ENCODE measurements at places on chromosomes 4 and X.

GRCh38 chr4:109207061-109207460, 95.4 kb downstream of the COL25A1 start:
- DNase-seq: peak; percentile 8

DNA sequence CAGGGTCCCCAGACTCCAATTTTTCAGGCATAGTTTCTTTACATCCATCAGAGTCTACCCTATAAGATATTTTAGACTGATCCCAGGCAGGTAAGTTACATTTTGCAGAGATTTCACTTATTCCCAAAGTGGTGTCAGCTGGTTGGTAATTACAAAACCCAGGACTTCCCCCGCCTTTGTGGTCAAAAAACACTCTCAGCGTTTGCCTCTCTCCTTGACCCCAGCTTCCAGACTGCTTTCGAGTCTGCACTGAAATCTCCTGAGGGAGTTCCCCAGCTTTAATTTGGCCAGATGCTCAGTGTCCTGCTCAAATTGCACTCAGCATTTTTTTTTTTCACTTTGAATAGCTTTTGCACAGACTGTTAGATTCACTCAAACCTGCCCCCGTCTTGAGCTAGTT, 11.2 kb upstream of the AMOT start:
- DNase-seq: no peak

DNA sequence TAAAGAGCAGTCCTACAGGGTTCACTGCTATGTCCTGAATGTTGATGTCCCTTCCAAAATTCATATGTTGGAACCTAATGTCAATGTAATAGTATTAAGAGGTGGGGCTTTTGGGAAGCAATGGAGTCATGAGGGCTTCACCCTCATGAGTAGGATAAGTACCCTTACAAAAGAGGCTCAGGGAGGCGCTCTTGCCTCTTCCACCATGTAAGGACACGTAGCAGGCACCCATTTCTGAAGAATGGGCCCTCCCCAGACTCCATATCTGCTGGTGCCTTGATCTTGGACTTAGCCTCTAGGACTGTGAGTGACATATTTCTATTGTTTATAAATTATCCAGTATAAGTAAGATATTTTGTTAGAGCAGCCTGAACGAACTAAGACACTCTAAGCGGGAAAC, 15.8 kb downstream of the MED28 start:
- DNase-seq: no peak

DNA sequence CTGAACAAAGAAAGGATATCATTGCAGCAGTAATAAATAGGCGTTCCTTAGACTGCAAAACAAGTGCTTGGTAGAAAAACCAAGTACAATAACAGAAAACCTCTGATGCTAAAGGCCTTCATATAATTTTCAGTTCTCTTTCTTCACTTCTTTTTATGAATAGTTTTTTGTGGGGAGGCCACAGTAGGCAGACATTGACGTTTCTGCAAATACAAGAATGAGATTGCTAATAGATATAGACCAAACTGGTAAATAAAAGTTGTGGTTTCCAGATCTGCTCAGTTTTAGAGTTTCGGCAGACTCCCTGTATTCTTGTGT, 57.0 kb upstream of the RAP1GDS1 start:
- no peak for DNase-seq

DNA sequence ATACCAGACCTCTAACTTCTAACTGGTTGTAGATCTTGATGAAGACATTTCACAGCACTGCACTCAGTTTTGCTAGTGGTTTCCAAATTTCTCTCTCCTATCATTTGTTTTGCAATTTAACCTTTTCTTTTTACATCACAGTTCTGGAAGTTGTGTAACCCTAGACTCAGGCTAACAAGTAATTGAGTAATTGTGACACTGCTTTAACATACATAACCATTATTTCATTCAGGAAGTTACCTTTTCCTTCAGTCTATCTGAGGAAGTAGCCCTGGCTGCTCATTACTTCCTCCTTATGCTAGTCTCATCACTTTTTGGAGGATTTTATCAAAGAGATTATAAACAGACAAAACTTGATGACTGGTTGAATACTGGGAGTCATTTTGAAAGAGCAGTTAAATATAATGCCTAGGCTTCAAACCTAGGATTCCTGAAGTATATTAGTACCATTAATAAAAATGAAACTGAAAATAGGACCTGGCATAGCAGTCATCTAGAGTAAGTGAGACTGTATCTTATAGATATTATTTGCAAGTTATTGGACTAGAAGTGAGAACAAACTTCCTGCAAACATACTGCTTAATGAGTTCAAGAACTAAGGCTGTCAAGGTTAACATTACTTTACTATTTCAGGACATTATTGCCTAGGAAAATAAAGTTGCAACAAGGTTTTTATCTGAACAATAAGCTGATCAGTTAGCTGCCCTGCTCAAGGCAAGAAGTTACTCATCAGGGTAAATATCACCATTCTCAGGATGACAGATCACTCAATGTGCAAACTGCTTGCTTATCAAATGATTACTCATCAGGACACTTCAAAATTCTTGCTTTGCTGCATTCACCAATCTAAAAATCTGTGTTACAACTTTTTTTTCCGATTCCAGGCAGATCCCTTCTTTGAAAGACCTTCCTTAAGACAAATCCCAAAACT, 25.6 kb upstream of the TEX13C start:
- no peak for DNase-seq

DNA sequence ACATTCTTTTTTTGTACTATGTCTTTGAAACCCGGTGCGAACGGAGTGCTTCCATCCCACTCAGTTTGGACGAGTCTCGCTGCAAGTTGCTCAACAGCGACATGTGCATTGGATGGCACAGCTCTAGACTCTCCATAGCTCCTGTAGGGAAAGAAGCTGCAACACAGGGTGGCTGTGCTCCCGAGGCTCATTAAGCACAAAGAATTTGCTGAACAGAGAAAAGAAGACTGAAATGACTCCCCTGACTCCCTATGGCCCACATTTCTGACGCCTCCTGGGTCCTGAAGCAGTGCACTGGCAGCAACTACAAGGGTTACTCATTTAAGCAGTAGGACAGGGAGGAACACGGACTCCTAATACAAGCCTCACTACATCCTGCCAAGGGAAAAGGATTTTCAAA, 127.4 kb downstream of the SH3RF1 start:
- no peak for DNase-seq

GRCh38 chr4:1090036-1090435, 23.3 kb downstream of the RNF212 start:
- no peak for DNase-seq

GRCh38 chrX:120299928-120300327, 11.3 kb downstream of the TMEM255A start:
- no peak for DNase-seq

GRCh38 chr4:114087596-114088230, 108.3 kb upstream of the ARSJ start:
- peak; percentile 40 for DNase-seq

GRCh38 chr4:51830156-51830720, 12.7 kb upstream of the DCUN1D4 start:
- DNase-seq: no peak

- no peak for DNase-seq
Observed at GRCh38 chr4:137278431-137278830, 253.9 kb downstream of the PCDH18 start.

GRCh38 chr4:34362654-34363053, 1881.7 kb downstream of the ARAP2 start:
- DNase-seq: no peak

- no peak for DNase-seq
Observed at GRCh38 chr4:153038623-153039311, 102.6 kb downstream of the FHDC1 start.

GRCh38 chr4:2935762-2936743, 27.2 kb downstream of the NOP14 start:
- DNase-seq: peak; percentile 53

- DNase-seq: no peak
Observed at GRCh38 chrX:105753411-105753810, 68.9 kb upstream of the NRK start.

- DNase-seq: peak; percentile 11
Observed at GRCh38 chr4:27684610-27685011, 824.0 kb downstream of the STIM2 start.

- no peak for DNase-seq
Observed at GRCh38 chr4:52864793-52865192, 2.7 kb downstream of the RASL11B start.

GRCh38 chr4:62193761-62194160, 993.6 kb downstream of the ADGRL3 start:
- no peak for DNase-seq

- no peak for DNase-seq
Observed at GRCh38 chrX:68841251-68842049, 12.6 kb downstream of the EFNB1 start.

- DNase-seq: peak; percentile 20
Observed at GRCh38 chr4:176185051-176185450, 10.3 kb downstream of the SPATA4 start.

DNA sequence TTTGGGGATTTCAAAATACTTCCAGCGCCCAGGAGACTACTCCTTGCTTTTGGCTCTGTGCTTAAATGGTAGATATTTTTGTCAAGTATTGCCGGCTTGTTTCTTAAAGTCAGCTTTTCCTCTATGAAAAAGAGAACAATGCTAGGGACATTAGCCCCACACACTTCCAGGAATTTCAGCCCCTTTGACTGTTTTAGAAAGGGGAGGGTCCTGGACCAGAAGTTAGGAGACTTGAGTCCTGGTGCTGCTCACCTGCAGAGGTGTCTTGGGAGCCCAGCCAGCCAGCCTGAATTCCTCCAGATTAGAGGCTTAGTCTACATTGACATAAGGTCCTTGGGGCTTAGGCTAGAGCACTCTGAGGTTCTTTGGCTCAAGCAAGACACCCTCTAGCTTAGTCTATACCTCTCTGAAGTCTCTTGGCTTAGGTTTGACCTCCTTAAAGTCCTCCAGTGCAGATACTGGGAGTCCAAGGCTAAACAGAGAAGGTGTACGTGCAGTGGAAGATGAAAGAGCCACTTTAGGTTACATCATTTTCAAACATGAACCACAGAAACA, 1.6 kb upstream of the SETD7 start:
- no peak for DNase-seq

DNA sequence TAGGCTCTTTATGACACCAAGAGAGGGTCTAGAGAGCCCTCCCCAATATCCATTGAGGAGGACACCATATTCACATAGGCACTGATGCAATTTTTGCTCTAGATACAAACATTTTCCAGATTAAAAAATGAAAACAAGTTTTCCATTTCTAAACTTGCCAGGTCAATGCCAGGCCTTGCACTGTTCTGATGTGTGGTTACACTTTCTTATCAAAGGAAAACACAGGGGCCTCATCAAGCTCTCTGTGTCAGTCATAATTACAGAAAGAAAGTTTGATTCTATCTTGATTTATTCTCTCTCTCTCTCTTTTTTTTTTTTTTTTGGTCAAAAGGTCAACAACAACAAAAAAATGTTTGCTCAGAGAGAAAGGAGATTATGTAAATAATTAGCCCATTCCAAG, 80.2 kb upstream of the ACSL4 start:
- no peak for DNase-seq

- DNase-seq: no peak
Observed at GRCh38 chrX:106707771-106708454, 18.6 kb upstream of the RNF128 start.

GRCh38 chr4:95214408-95214807, 334.4 kb downstream of the UNC5C start:
- DNase-seq: no peak

DNA sequence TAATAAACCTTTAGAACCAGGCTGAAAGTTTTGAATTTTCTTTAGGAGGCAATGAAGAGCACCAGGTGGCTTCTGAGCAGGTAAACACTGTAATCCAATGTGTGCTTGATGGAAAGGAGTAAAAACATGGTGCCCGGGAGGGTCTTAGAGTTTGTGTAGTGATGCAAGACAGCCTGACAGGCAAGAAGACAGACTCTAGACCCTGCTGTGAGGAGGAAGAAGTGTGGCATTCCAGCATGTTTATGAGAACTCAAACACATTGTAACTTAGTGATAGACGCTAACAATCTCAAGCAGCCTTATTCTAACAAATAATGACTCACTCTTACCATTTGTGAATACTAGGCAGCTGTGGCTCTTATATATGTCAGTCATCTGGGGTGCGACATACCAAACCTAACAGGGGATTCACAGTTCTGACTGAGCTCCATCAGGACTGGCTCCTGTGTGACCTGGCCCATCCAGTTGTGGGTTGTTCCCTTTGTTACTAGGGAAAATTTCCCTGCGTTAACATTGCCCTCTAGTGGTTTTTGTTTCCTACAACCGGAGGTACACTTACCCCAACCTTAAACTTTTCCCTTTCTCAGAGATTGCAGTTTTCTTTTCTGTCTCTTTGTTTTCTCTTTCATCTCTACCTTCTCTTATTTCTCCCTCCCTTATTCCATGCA, 53.8 kb downstream of the VSIG4 start:
- DNase-seq: peak; percentile 0

- no peak for DNase-seq
Observed at GRCh38 chr4:122621016-122621507, at the start of gene IL21. TSS of gene IL21 (minus strand) at chr4:122621066. CDS start at chr4:122621011, 55 bp downstream.
